Right ventricle myocardium inferior (tissue), 1 donor: ENCODE measurements at places on chromosomes 1 and 21.

DNA sequence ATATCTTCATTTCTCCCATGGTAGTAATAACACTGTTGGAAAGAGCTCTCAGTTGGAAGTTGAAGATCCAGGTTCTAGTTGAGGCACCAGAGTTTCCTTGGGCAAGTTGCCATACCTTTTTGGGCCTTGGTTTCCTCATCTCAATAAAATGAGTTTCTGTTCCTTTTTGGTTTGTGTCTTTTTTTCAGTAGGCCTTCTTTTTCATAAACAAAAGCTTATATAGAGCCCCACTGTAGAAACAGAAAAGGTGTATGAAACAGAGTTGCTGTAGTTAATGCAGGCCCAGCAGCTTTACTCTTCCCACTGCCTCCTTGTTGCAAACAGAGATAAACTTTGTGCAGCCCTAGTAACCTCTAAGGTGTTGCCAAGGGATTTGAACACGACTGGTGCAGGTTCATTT is 41.7 kb downstream of the WNT4 start:
- no peak for DNase-seq

DNA sequence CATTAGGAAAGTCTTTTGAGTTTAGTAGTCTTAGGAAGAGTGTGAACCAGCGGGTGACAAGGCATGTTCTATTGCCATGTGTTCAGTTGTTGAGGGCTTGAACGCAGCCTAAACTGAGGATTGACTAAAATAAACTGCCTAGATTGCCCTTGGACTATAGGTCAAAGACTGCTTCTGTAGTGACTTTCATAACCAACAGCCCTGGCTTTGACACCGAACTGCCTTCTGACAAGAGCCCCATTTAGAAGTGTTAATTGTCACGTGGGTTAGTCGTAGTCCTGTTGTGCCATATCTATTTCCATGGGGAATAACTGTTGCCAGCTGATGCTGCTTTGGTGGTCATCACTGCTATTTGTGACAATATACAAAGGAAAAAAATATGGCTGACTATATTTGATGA is 90.4 kb downstream of the TGFB2 start:
- no peak for DNase-seq

GRCh38 chr1:22611530-22611947 is 24.9 kb upstream of the C1QA start:
- no peak for DNase-seq

DNA sequence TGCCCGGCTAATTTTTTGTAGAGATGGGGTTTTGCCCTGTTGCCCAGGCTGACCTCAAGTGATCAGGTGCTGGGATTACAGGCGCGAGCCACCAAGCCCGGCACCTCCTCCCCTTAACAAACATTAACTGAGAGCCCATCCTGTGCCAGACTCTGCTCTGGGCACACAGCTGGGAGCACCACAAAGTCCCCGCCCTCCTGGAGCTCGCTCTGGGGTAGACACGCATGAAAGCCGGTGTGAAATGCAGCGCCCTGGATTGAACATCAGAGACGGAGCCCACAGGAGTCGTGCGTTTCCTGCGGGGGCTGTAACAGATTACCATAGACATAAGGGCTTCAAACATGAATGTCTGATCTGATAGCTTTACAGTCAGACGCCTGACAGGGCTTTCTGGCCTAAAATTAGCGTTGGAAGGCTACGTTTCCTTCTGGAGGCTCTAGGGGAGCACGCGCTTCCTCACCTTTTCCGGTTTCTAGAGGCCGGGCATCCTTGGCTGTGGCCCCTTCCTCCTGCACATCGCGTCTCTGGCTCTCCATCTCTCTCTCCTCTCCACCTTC is 14.3 kb downstream of the SLC27A3 start:
- DNase-seq = no peak

DNA sequence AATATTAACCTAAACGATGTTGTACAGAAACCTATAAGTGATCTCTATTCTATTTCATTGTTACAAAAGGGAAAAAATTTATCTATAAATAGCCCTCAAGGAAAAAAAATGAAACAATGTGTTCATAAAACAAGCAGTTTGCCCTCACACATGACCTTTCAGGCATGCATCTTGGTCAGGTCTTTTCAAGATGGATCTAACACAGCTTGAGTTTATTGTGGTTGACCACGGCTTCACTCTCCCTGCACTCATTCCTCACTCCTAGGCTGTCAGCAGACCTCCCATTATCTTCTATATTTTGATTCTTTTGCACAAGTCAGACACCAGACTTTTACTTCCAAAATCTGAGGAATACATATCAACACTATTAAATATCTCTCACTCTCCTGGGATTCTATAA is 544.3 kb downstream of the KCNT2 start:
- no peak for DNase-seq

DNA sequence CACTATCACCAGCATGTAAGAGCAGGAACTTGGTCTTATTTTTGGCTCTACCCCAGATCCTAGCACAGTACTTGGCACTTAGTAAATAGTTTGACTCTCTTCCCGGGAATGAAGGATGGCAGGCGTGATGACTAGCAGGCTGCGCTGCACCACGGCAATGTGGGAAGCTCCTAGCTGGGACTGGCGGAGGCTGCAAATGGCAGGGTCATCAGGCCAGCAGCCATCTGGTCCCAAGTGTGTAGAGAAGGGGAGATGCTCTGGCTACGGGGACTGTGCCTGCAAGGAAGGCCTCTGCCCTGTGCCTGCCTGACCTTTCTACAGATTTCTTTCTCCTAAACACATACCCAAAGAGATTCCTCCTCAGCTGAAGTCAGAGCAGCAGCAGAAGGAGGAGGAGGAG is 95.0 kb downstream of the KCND3 start:
- no peak for DNase-seq
